NCI-H146 (cell line): ENCODE measurements at places on chromosomes 2 and 18.

GRCh38 chr2:26100384-26100783 lies 66.5 kb downstream of the RAB10 start:
- DNase-seq = no peak

DNA sequence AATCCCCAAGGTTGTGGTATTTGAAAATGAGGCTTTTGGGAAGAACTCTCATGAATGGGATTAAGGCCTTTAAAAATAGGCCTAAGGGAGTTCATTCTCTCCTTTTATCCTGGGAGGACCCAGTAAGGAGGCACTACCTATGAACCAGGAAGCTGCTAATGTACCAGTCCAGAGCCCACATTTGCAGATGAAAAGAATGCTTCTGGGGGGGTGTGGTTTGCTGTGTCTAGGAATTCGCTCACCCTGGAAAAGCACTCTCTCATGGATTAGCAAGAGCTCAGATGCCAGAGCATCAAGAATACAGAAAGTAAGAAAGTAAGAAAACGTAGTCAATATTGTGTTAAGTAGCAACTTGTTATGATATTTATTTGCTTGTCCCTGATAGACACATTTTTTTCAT lies 785.7 kb upstream of the GYPC start:
- no peak for DNase-seq

DNA sequence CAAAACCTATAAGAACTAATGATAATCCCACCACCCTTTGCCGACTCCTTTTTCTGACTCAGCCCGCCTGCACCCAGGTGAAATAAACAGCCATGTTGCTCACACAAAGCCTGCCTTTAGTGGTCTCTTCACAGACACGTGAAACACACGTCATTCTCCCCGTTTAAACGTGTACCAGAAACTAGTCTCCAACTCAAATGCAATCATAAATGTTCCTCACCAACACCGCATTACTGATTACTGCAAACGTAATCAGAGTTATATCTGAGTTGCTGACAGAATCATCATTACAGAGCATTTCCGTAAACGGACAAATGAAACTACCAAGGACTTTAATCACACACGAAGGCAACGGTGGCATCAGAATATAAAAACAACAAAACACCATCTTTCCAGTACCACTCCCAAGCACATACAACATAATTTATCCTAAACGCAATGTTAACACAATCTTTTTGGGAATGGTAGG lies 1.9 kb downstream of the CLK1 start:
- no peak for DNase-seq

GRCh38 chr2:98634406-98635092 lies 26.2 kb downstream of the UNC50 start:
- no peak for DNase-seq

GRCh38 chr2:170145675-170146432 lies 32.1 kb upstream of the MYO3B start:
- DNase-seq = no peak

GRCh38 chr18:8339952-8340351 lies 269.3 kb upstream of the RAB12 start:
- DNase-seq = no peak
